ENCODE measurements at places on chromosomes 7 and 10. TPM values are rescaled to one million over a fixed set of nuclear protein-coding genes. Genes with fewer than 3 reads are reported as not detected.

Gene CDH23
- 31.4 TPM for total RNA-seq

Gene TMEM243
- total RNA-seq, result 42.4 TPM

Gene RTKN2
- total RNA-seq, result 0.22 TPM

Gene SAP25
- total RNA-seq, result 0.79 TPM

Gene CUBN
- total RNA-seq, result 0.79 TPM

Gene PSD
- total RNA-seq, result 2.3 TPM

Gene BMI1
- 56.5 TPM for total RNA-seq

Gene COBL
- total RNA-seq, result under 0.01 TPM

Gene C7orf33
- total RNA-seq, result not detected

Gene GIMAP2
- total RNA-seq, result not detected

Gene GLCCI1
- total RNA-seq, result 71.5 TPM

Gene ENTPD1
- not detected for total RNA-seq

Gene ZNF365
- total RNA-seq, result not detected

Gene LRRN3
- 0.11 TPM for total RNA-seq

Gene COG5
- total RNA-seq, result 55.2 TPM

Gene GPR15LG
- total RNA-seq, result not detected

Gene PON3
- 5.1 TPM for total RNA-seq

Gene FBXO24
- total RNA-seq, result 0.54 TPM

Gene CPXM2
- total RNA-seq, result 3.3 TPM

Gene FAM131B
- total RNA-seq, result 1.4 TPM

Gene LEP
- under 0.01 TPM for total RNA-seq

Gene MMP21
- total RNA-seq, result not detected

Gene SH3PXD2A
- 27.1 TPM for total RNA-seq

Gene MKLN1
- total RNA-seq, result 29.0 TPM

Gene OGDHL
- 0.39 TPM for total RNA-seq

Gene EPDR1
- total RNA-seq, result 1.6 TPM

Gene TFEC
- 2.7 TPM for total RNA-seq

Gene PRTFDC1
- 15.7 TPM for total RNA-seq

Gene TAC1
- total RNA-seq, result not detected

Gene GPR146
- total RNA-seq, result 0.33 TPM

Gene CDNF
- total RNA-seq, result 2.0 TPM
